ENCODE measurements at places on chromosomes 12 and 14.

DNA sequence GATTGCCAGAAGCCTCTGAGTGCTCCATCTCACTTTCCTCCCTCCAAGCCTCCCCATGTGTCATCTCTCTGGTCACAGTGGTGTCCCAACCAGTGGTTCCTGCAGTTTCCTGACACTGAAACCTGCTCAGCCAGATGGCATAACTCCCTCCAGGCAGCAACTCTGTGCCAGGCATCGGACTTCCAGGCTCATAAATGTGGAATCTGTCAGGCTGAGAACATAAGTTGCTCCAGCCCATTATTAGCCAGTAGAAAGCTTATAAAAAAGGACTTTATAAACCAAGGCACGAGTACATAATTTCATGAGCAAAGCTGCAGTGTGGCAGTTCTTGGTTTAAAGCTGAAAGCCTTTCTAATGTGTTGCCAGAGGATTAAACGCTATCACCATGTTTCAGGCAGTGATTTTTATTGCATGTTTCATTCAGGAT, 194.3 kb downstream of the DACT1 start:
- H3K27ac ChIP-seq = no peak overlapping the region
- no peak for DNase-seq

- H3K27ac ChIP-seq = no peak overlapping the region
- H3K4me3 ChIP-seq = no peak overlapping the region
- no peaks in the 10 kb centered on the region for H3K4me1 ChIP-seq
- H3K36me3 ChIP-seq = no peaks in the 10 kb centered on the region
- peak; percentile 36 for DNase-seq
Measured at GRCh38 chr12:128055567-128055966, 211.4 kb upstream of the TMEM132C start.

DNA sequence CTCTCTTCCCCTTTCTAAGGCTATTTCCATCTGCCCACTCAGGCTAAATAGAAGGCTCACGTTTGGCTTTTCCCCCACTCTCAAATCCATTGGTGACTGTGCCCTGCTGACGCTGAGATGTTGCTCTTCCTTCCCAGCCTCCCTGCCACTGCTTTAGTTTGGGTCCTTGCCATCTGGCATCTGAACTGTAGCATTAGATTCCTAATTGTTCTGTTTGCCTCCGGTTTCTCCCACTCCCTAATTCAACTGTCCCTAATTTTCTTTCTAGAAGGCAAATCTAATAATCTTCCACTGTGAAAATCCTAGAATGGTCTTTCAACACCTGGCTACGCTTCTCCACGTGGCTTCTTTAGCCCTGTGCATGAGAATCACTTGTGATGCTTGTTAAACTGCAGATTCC, 37.6 kb upstream of the SMOC1 start:
- no peaks in the 10 kb centered on the region for H3K36me3 ChIP-seq
- peaks cover 6% of the 10 kb centered on the region for H3K4me1 ChIP-seq
- H3K27me3 ChIP-seq = no peaks in the 10 kb centered on the region
- no peak for DNase-seq
- H3K27ac ChIP-seq = no peak overlapping the region
- no peak overlapping the region for H3K4me3 ChIP-seq

- no peaks in the 10 kb centered on the region for H3K36me3 ChIP-seq
- peaks cover 4% of the 10 kb centered on the region for H3K4me1 ChIP-seq
- H3K27ac ChIP-seq = no peak overlapping the region
- H3K4me3 ChIP-seq = no peak overlapping the region
- no peaks in the 10 kb centered on the region for H3K27me3 ChIP-seq
Measured at GRCh38 chr12:24139035-24139434, 189.6 kb upstream of the SOX5 start.

GRCh38 chr12:90543841-90544240, 411.1 kb downstream of the CCER1 start:
- no peak overlapping the region for H3K4me3 ChIP-seq
- H3K27ac ChIP-seq = no peak overlapping the region
- H3K4me1 ChIP-seq = no peaks in the 10 kb centered on the region

DNA sequence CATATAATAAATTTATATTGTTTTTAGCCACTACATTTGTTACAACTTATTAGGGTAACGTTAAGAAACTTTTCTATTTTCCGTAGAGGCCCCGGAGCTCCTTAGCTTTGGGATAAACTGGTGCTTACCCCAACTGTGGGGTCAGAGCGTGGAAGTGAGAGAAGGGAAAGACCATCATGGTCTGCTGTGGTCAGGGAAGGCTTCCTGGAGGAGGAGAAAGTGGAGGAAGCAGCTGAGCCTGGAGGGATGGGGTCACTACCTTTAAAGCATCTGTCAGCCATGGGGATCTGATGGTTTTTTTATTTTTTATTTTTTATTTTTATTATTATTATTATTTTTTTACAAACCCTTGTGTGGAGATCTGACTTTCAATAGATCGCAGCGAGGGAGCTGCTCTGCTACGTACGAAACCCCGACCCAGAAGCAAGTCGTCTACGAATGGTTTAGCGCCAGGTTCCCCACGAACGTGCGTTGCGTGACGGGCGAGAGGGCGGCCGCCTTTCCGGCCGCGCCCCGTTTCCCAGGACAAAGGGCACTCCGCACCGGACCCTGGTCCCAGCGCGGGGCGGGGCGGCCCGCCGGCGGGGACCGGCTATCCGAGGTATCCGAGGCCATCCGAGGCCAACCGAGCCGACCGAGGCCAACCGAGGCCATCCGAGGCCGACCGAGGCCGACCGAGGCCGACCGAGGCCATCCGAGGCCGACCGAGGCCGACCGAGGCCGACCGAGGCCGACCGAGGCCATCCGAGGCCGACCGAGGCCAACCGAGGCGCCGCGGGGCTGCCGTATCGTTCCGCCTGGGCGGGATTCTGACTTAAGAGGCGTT, 1101.2 kb upstream of the TMEM132C start:
- peak; percentile 72 for DNase-seq
- peak overlapping the region; percentile 34 for H3K4me3 ChIP-seq
- no peak overlapping the region for H3K27ac ChIP-seq
- no peaks in the 10 kb centered on the region for H3K27me3 ChIP-seq
- H3K4me1 ChIP-seq = no peaks in the 10 kb centered on the region

GRCh38 chr12:2384533-2385351, 332.0 kb downstream of the CACNA1C start:
- H3K27me3 ChIP-seq = no peaks in the 10 kb centered on the region
- no peaks in the 10 kb centered on the region for H3K36me3 ChIP-seq
- H3K27ac ChIP-seq = no peak overlapping the region
- H3K4me3 ChIP-seq = no peak overlapping the region
- DNase-seq = no peak

DNA sequence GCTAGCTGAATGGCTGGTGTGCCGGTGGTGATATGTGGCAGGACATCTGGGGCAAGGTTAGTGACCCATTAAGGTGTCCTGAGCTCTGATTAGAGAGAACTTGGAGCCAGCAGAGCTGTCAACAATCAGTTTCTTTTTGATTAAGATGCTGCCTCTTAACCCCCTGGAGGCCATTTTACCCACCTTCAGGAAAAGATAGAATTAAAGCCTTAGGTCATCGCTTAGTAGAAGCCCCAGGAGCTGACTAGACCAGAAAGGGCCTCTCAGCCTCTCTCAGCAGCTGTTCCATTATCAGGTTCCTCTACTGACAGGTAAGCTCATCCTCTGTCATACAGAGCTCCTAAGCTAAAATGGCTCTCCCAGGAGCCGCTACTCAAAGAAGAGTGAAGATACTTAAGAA, 339.0 kb downstream of the FUT8 start:
- H3K27me3 ChIP-seq = no peaks in the 10 kb centered on the region
- H3K27ac ChIP-seq = no peak overlapping the region
- H3K4me1 ChIP-seq = no peaks in the 10 kb centered on the region
- no peak overlapping the region for H3K4me3 ChIP-seq
- no peaks in the 10 kb centered on the region for H3K36me3 ChIP-seq

- H3K36me3 ChIP-seq = no peaks in the 10 kb centered on the region
- H3K4me1 ChIP-seq = peaks cover 11% of the 10 kb centered on the region
- H3K27ac ChIP-seq = no peak overlapping the region
- no peak overlapping the region for H3K4me3 ChIP-seq
Measured at GRCh38 chr12:57124261-57124877, 3.9 kb upstream of the LRP1 start.

DNA sequence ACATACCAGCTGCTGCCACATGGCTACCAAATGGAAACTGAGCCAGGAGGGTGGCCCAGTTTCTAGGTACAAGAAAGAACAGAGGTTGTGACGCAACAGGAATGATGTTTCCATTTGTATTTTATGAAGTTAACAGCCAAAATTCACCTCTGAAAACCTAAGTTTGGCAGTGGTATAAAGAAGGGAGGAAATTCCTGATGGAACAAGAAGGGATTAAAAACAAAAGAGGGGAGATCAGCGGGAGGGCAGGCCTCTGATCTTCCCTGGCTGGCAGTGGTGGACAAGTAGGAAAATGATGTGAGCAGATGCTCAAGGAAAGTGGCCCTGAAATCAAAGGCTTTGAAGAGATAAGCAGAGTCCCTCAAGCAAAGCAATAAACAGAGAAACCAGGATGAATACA, 47.3 kb upstream of the BCL2L14 start:
- DNase-seq = no peak
- 0 out of 2 replicates have a peak, but pooled peaks cover 4% of the 10 kb centered on the region for H3K4me1 ChIP-seq
- no peak overlapping the region for H3K4me3 ChIP-seq
- no peak overlapping the region for H3K27ac ChIP-seq
- H3K36me3 ChIP-seq = no peaks in the 10 kb centered on the region
- no peaks in the 10 kb centered on the region for H3K27me3 ChIP-seq

DNA sequence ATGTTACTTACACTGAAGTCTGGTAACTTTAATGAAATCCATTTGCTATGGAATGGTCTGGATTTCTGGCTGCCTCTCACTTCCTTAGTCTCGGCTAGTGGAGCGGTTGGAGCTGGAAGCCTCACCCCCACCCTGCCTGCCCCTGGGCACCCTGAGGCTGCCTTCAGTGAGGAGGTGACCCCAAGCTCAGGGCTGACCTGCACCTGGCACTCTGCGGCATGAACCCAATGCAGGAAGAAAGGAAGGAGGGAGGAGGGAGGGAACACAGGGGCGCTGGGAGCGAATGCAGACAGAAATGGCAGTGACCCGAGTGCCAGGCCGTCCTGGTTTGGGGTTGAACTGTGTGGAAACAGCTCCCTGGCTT, 353.1 kb downstream of the TMEM121 start:
- DNase-seq = no peak
- H3K36me3 ChIP-seq = no peaks in the 10 kb centered on the region
- no peaks in the 10 kb centered on the region for H3K27me3 ChIP-seq
- no peaks in the 10 kb centered on the region for H3K4me1 ChIP-seq

DNA sequence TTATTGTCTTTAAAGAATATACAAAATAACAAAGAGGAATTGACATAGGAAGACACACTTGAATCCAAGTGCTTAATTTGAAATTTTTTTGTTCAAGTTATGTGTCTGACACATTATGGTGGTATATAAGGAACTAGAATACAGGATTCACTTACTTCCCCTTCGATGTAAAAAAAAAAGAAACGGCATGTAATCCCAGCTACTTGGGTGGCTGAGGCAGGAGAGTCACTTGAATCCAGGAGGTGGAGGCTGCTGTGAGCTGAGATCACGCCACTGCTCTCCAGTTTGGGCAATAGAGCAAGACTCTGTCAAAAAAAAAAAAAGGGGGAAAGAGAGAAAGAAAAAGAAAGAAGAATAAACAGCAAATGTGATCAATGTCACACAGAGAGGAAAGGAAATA, 8.9 kb downstream of the CLEC12A start:
- no peak for DNase-seq
- no peak overlapping the region for H3K4me3 ChIP-seq
- H3K27me3 ChIP-seq = no peaks in the 10 kb centered on the region
- no peaks in the 10 kb centered on the region for H3K36me3 ChIP-seq
- H3K4me1 ChIP-seq = 0 out of 2 replicates have a peak, but pooled peaks cover 7% of the 10 kb centered on the region

DNA sequence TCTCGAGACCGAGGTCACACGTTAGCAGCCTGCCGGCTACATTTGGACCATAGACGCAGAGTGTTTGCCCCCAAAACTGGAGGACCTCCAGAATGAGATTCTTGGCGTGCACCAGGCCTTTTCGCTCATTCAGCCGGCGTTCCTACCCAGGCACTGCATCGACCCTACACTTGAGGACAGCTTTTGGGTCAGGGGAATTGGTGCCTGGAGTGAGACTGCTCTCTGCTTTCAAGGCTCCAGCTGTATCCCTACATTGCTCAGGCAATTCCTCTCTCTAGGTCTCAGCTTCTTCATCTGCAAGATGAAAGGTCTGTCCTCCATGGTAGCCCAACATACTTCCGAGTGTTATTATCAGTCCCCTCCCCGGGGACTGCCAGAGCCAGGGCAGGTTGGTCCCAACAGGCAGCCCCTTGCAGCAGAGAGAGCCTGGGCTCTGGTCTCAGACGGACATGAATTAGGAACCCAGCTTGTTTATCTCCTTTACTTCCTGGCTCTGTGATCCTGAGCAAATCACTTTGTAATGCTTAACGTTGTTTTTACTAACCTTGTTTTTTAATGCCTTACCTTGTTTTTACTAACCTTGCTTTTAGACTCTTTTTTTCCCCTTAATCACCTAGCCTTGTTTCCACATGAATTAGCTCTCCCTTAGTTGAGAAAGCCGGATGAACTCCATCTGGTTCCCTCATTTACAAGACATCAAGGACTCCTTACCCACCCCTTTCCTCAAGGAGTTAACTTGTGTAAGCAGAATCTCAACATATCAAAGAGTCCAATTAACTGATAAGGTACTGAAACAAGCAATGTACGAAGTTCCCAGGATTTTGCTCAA, 892 bp downstream of the TCHP start:
- H3K27ac ChIP-seq = no peak overlapping the region
- peaks cover 11% of the 10 kb centered on the region for H3K4me1 ChIP-seq
- peaks cover 97% of the 10 kb centered on the region for H3K27me3 ChIP-seq
- DNase-seq = peak; percentile 74
- peak overlapping the region; percentile 81 for H3K4me3 ChIP-seq

DNA sequence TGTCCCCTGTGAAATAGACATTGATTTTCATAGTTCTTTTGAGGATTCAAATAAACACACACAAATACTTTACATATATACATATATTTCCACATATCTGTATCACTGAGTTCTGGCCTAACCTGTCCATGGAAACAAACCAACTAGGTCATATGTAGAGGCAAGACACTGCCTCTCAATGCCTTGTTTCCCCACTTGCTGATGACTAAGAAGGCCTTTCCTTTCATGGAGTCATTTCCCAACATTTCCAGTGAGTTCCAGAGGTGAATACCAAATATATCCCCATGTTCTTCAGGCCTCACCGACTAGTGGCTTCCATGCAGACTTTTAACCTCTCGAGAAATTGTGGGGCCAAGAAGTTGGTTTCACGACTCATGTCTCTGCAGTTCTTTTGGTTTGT, 120.8 kb downstream of the DNAI7 start:
- no peaks in the 10 kb centered on the region for H3K36me3 ChIP-seq
- H3K27me3 ChIP-seq = no peaks in the 10 kb centered on the region
- H3K4me3 ChIP-seq = no peak overlapping the region
- no peaks in the 10 kb centered on the region for H3K4me1 ChIP-seq
- DNase-seq = no peak
- H3K27ac ChIP-seq = no peak overlapping the region

DNA sequence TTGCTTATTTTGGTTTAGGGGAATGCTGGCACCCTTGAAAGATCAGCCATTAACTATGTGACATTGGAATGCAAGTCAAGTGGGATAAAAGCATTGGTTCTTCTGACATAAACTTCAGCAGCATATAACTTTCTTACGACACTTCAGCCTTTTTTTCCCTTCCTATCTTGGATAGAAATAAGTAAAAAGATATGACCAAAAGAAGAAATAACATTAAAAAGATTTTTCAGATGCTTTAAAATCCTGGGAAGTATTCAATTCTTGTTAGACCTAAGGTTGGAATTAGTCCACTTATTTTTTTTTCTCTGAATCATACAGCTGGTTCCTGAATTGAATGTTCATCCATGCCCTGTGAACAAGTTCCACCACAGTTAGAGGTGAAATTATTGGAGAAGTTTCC, 85.6 kb upstream of the TSPAN8 start:
- DNase-seq = no peak
- H3K4me3 ChIP-seq = no peak overlapping the region
- no peaks in the 10 kb centered on the region for H3K4me1 ChIP-seq
- H3K36me3 ChIP-seq = no peaks in the 10 kb centered on the region
- H3K27me3 ChIP-seq = no peaks in the 10 kb centered on the region
- H3K27ac ChIP-seq = no peak overlapping the region
